Activated T-cell treated with anti-CD3 and anti-CD28 coated beads for 24 hours (primary cell): ENCODE measurements at places on chromosomes 12 and 14.

DNA sequence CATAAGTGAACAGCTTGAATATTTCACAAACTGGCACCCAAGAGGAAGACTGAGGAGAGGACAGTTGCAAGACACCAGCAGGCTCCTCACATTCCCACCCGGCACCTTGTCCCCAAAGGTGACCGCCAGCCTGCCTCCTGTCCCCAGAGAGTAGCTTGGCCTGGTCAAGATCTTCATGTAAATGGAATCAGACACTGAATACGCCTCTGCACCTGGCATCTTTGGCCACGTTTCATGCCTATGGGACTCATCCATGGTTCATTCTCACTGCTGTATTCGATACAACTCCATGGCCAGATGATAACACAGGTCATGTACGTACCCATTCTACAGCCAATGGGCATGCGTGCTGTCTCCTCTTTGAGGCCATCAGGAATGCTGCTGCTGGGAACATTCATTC lies 60.8 kb downstream of the ITPK1 start:
- no peak for DNase-seq

- no peak for DNase-seq
These were observed 223.4 kb downstream of the GLT1D1 start for GRCh38 chr12:129076441-129077320.

DNA sequence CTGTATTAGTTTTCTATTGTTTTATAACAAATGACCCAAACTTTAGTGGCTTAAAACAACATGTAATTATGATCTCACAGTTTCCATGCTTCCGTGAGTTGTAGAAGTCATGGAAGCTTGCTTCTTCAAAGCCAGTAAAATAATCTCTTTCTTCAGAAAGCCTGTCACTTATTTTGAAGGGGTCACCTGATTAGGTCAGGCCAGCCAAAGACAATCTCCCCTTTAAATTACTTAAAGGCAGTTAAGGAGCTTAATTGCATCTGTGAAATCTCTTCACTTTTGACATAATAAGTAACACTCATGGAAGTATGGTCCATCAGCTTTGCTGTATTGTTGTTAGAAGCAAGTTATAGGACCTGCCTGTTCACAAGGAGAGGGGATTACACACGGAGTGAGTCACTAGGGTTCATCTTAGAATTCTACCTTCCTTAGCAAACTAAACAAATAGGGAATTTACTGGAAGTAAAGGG lies 89.8 kb downstream of the FAR2 start:
- DNase-seq: no peak

- DNase-seq: no peak
These were observed 26.2 kb upstream of the PPM1A start for GRCh38 chr14:60222820-60223219.

- no peak for DNase-seq
These were observed 166.6 kb downstream of the SSPN start for GRCh38 chr12:26361964-26362363.

GRCh38 chr12:67457136-67457535 lies 188.0 kb downstream of the CAND1 start:
- DNase-seq: no peak

- no peak for DNase-seq
These were observed 12.9 kb upstream of the DCD start for GRCh38 chr12:54661048-54661447.

GRCh38 chr14:88352698-88353097 lies 29.6 kb upstream of the KCNK10 start:
- no peak for DNase-seq

DNA sequence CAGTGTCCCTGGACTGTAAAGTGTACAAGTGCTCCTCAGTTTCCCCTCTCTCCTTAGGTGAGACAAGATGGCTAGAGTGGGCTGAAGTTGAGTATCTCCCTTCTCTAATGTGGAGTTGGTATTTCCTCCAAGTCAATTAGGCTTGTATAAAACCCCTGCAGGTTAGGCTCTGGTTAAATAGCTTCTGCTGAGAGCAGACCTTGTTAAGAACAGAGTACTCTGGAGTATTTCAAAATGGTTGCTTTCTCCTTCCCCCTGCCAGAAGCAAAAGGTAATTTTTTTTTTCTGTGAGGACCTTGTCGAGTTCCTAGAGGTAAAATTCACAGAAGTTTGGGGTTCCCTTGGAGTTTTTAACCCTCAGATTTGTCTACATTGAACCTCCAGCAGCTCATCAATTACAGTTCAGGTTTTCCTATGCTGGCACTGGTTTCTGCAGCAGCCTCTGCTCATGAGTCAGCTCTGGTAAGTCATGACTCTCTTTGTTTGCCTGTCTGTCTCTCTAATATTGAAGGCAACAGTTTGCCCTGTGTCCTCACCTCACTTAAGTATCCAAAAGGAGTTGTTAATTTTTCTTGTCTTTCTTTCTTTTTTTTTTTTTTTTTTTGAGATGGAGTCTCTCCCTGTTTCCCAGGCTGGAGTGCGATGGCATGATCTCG lies 27.8 kb upstream of the GLIPR1 start:
- no peak for DNase-seq

GRCh38 chr12:131962069-131962468 lies 12.3 kb downstream of the EP400 start:
- DNase-seq: no peak
